ENCODE measurements at places on chromosomes 1 and 21.

- no peak for DNase-seq
Observed at GRCh38 chr1:238648751-238649150, 737.6 kb upstream of the CHRM3 start.

DNA sequence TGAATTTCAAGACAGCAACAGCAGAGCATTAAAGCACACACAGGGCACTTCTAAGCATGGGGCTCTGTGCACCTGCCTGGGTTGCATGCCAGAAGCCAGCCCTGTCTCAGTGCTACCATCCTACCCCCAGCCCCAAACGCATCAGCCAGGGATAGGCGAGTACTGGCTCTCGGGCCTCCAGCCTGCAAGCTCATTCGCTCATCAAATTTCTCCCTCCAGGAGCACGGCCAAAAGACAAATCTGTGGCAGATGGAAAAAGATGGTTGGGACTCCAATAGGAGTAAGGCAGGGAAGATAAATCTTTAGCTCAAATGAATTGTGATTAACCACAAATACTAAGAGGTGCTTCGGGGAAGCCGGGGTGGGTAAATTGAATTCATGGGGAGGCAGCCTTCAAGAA, 189.6 kb downstream of the KAZN start:
- DNase-seq = no peak

GRCh38 chr1:154716011-154716410, 108.0 kb upstream of the ADAR start:
- DNase-seq = no peak

DNA sequence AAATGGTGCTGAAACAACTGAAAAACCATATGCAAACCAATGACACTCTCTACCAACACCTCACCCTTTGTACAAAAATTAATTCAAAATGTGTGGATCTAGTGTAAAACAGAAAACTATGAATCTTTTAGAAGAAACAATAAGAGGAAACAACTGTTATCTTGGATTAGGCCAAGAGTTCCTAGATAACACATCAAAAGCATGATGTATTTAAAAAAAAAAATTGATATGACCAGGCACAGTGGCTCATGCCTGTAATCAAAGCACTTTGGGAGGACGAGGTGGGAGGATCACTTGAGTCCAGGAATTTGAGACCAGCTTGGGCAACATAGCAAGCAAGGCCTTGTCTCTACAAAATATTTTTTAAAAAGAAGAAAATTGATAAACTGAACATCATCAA, 79.0 kb downstream of the EIF4G3 start:
- no peak for DNase-seq
